ENCODE measurements at places on chromosomes 2 and 18.

GRCh38 chr2:229523663-229524062, 190.7 kb downstream of the DNER start:
- DNase-seq = no peak

DNA sequence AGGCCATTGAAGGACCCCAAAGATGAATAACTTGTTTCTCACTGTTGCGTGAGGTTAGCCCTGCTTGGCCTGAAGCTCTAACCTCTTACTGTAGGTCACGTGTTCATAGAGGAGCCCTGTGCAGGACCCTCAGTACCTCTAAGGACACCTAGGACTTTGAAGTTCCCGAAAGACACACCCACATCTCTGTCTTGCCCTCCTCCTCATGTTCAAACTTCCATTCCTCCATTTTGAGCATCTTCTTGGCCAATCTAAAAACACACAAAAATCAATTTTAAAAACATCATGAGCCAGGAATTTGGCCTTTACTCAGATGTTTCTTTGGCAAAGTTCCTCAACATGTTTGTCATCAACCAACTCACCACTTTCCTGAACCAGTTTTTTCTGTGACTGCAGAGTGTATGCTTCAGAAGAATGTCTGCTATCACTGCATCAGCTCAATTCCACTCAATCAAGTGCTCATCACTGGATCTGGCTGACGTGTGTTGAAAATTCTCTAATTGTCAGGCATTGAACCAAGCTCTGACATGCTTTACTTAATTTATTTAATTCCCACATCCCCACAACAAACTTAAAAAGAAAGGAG, 101.6 kb downstream of the AP1S3 start:
- DNase-seq = no peak

GRCh38 chr18:21826196-21826595, 85.6 kb downstream of the MIB1 start:
- no peak for DNase-seq

DNA sequence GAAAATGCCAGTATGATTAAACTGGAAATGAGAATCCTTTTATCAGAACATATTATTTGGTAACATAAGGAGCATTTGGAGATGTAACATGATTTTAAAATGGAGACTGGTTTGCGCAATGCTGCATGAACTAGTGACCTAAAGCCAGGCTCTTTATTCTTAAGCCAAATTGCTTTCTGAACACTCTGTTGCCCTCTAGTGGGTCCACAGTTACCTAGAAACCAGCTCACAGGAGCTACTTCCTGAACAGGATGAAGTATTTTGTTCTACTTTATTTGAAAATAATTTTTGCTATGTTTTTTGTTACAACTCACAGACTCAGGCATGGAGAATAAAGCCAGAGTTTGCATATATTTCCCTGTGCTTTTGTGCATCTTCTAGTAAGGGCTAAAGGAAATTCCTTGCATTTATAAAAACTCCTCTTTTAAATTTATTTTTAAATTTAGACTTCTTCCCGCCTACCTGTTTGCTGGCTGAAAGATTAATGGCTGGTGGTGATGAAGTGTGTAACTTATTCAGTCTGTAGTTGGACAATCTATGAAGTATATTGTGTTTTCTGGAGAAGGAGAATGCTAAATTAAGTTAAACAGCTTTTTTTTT, 146.7 kb downstream of the PARD3B start:
- no peak for DNase-seq

DNA sequence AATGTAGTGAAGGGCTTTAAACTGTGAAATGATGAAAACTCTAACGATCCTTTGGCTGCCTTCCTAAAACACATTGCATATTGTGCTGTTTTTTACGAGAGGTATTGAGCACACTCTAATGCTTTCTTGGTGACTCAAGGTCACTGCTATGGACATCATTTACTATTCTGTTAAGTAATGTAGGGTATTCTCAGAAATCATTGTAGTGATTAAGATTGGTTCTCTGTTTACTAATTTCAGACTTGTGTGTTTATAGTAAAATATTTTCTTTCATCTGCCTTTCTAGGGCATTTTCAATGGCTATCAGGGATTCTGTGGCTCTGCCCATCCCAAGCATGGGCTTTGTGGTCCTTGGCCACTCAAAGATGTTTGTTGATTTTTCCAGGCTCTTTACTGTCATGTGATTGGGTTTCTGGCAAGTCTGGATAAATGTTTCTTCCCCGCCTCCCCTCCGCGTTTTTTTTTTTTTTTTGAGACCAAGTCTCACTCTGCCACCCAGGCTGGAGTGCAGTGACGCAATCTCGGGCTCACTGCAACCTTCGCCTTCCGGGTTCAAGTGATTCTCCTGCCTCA, 29.3 kb downstream of the UBE2F start:
- no peak for DNase-seq
